Kidney epithelial cell (primary cell): ENCODE measurements at places on chromosomes 3 and 15.

DNA sequence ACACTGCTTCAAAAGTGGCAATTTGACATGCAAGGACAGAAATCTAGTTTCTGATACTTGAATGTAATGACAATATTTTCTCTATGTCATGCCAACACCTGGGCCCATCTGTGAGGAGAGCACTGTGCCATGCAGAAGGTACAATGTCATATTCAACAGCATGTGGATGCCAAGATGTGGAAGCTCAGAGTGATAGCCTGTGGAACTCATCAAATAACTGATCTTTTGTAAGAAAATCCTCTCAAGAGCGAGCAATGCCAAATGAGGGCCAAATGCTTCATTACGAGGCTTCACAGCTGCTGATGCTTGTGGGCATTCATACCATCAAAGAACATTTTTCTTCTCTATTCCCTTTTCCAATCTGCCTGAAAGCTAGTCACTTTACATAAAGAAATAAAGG is 95.1 kb downstream of the ROBO1 start:
- DNase-seq = no peak

- DNase-seq = peak; percentile 41
Observed at GRCh38 chr15:60916679-60917460, 312.2 kb downstream of the RORA start.

DNA sequence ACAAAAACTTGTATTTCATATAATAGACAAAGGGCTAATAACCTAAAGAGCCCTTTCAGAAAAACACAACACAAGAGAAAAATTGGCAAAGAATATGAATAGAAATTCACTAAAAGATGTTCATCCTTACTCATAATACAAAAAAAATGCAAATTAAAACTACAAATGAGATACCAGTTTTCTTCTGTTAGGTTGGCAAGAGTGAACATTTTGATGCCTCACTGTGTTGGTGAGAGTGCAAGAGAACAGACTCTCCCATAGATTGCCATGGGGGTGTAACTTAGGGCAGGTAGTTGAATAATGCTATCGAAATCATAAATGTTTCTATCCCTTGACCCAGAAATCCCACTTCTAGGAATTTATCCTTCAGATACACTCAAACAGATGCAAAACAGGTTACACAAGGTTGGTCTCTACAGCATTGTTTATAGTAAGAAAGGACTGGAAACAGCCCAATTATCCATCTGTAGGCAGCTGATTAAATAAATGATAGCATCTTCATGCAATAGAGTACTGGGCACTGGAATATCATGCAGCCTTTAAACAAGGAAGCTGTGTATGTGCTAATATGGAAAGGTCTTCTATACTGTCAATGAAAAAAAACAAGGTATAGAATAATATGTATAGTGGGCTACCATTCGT is 146.3 kb downstream of the TLE3 start:
- DNase-seq = no peak

DNA sequence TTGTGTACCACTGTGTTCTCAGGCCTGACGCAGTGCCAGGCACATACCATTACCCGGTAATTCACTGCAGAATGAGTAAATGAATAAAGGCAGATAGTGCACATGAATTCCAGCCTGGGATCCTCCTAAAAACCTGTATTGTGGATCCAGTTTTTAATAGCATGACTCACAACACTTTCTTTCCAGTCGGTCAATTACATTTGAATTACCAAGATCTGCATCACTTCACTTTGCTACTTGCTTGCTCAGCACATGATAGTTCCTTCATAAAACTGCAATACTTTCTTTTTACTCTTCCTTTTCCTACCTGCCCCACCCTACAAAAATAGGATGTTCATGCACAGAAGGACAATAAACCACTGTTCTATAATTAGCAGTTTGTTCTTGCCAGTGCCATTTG is 553.8 kb downstream of the MAGI1 start:
- DNase-seq = peak; percentile 37

- no peak for DNase-seq
Observed at GRCh38 chr3:124586126-124587052, 143.9 kb upstream of the UMPS start.

DNA sequence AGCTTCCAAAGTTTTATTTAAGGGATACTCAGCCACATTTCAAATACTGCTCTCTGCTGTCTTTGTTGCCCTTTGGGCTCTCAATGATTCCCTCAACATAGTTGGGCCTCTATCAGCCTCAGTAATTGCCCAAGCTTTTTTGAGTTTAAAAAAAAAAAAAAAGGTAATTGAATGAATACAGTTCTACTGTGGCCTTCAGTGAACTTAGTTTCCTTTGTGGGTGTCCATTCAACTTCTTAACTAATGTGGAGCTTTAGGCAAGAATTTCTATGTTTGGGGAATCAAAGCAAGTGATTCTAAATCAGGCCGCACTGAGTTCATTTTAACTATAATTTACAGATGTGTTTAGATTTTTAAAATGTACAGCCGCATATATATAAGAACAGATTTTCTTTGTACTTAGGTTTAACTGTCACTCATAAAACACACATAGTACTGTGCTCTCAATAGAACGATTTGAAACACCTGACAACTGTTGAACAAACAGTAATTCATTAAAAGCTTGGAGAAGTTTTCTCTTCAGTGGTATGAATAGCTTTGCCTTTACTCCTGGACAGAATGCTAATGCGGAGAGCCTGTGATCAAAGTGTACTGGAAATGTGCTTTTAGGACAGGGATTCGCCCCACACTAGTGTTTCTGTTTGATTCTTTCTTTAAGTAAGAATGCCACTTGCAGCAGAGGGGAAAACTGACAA is 844.9 kb upstream of the SEMA6D start:
- DNase-seq = no peak

DNA sequence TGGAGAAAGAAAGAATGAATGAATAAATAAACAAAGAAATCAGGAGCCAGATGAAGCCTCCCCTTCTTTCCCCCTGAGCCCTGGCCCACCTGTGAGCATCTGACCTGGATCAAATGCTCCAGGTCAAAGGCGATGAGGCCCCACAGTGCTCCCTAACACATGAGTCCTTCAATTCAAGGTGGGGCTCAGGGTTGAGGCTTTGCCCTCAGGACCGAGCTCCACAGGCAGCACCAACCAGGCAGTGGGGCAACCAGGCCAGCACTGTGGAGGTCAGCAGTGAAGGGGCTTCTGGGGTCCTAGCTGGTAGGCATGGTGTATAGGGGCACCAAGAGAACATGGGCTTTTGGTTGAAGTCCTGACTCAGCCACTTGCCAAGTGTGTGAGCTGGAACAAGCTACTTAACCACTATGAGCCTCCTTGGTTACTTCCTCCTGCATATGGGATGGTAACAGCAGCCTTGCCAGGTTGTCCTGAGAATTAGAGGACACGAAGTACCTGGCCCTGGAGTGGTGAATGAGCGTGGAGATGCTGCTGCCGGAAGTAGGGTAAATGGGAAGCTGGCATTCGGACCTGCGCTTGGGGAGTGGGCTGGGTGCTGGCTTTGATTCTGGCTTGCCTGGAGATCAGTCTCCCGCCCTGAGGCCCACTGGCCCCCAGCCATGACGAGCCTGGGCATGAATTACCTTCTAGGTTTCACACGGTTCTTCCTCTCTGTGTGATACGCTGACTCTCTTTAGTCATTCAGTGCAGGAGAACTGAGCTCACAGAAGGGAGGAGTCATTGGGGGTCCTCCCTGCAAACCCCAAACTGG is 10.0 kb upstream of the PAQR5 start:
- DNase-seq = no peak

DNA sequence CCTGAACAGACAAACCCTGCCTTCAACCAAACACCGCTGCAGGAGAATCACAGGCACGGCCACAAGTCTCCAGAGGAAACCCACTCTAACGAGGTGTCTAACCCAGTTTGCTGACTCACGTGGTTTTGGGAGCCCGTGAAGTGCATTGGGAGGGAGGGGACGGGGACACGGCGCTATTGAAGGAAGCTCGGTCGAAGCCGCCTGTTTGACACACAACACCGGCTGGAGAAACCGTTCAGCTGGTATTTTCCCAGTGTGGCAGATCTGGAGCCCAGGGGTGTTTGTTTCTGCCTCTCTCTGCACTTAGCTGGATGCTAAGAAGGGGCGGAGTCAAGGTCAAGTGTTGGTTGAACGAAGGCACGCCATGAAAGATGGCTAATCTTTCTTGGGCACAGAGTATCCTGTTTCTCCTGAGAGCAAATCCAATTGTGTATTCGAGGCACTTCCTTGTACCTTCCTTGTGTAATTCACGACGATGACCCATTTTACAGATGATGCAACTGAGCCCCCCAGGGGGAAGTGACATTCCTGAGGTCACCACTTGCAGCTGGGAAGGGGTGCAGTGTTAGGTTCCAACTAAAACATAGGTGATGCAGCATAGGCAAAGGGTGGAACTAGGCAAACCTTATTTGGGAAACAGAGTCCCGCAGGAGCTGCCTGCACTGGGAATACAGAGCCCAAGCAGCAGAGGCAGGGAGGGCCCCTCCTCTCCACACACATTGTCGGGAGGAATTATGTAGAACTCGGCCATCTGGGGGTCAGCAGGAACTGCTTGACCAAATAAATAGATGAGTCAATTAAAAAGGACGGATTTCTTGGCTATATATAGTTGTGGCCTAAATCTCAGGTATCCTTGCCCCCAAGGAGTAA is 22.5 kb downstream of the SLC6A6 start:
- DNase-seq = no peak

- DNase-seq = no peak
Observed at GRCh38 chr15:55526559-55527036, 18.6 kb upstream of the DNAAF4 start.

DNA sequence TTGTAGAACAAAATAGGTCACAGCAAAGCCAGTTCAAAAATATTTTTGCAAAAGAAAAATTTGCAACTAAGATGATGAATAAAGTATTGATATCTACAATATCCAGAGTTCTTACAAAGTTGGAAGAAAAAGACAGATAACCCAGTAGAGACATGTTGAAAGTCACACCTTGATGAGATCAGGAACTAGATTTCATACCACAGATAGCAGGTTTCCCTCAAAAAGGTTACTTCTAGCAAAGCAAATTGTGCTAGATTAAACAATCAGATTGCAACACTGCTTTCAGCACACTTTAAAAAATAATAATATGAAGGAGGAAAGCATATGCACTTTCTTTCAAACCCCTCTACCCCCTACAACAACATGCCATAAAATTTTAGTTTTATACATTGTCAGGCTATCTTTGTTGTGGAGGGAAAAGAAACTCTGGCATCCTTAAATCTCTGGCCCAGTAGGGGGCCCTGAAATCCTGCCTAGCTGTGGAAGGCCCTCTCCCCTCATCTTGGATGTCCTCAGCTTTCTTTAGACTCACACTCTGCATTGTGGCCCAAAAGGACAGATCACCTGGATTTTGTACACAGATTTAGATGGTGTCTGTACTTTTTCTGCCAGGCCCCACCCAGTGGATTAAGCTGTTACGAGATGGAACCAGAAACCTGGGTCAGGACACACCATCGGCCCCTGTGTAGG is 50.9 kb downstream of the CCR3 start:
- no peak for DNase-seq

DNA sequence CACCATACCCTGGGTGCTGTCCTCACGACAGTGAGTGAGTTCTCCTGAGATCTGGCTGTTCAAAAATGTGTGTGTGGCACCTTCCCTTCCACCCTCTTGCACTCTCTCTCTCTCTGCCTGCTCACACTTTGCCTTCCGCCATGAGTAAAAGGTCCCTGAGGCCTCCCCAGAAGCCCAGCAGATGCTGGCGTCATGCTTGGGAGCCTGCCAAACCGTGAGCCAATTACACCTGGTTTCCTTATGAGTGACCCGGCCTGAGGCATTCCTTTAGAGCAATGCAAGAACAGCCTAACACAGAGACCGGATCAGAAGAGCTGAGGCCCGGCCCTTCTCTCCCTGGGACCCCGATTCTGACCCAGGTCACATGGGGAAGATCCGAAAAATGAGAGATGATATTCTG is 15.4 kb downstream of the TMEM44 start:
- no peak for DNase-seq

- DNase-seq = no peak
Observed at GRCh38 chr3:50423543-50423942, 64.2 kb upstream of the TMEM115 start.
